ENCODE measurements at places on chromosomes 2 and 18.

GRCh38 chr2:190415794-190416775 lies 7.9 kb downstream of the MFSD6 start:
- no peak for DNase-seq

DNA sequence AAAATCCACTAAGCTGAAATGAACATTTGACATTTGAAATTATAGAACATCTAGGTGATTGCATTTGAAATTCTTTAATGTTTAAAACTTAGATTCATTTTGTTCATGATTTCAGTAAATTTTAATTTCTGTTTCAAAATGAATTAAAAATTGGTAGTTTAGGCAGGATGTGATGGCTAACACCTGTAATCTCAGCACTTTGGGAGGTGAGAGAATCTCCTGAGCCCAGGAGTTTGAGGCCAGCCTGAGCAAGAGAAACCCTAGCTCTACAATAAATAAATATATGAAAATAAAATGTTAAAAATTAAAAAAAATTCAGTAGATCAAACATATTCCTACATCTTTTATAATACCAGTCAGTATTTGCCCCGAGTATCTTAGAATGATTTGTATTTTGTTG lies 217.0 kb downstream of the CD226 start:
- DNase-seq = no peak

- DNase-seq = no peak
Observed at GRCh38 chr2:128578406-128579390, 260.0 kb upstream of the HS6ST1 start.

GRCh38 chr2:45353879-45354278 lies 257.2 kb downstream of the SRBD1 start:
- DNase-seq = no peak

DNA sequence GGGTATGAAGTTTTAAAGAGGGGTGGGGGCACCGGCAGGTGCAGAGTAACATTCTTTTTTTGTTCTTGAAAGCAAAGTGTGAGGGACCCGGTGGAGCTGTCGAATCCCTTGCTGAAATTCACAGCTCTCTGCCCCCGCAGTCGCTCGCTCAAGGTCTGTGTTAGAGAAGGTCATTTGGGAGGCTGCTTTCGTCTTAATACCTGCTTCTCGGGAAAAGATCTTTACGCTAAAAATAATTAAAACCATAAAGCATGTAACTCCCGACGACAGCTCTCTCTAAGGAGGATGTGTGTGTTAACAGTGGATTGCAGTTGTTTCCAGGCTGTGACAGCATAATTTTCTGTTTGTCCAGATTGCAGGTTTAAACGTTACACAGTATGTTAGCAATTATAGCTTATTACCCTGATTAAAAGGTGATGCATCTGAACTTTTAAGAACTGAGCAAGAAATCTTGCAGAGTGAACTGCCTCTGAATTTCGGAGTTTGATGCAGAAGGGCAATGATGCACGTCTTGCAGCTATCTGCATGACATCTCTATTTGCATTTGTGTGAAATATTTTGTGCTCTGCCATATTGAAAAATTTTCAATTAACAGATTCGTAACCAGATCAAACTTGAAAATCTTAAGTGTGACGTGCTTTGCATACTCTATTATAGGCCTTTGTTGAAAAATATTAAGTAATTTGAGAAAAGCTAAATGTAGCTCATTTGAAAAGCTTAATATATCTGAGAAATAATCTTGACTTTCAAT lies 954 bp downstream of the RAPGEF4 start:
- DNase-seq = no peak

- DNase-seq = no peak
Observed at GRCh38 chr2:64410671-64411070, 43.3 kb upstream of the LGALSL start.
